ENCODE measurements at places on chromosomes 6 and 20. TPM values are rescaled to one million over a fixed set of nuclear protein-coding genes. Genes with fewer than 3 reads are reported as not detected.

GRCh38 chr6:18431581-18431980 lies 44.4 kb downstream of the RNF144B start:
- H3K4me1 ChIP-seq = peaks cover 20% of the 10 kb centered on the region
- H3K36me3 ChIP-seq = no peaks in the 10 kb centered on the region
- DNase-seq = no peak
- H3K27ac ChIP-seq = peak overlapping the region; percentile 49
- H3K27me3 ChIP-seq = no peaks in the 10 kb centered on the region

GRCh38 chr6:130183271-130184222 lies 39.2 kb downstream of the SAMD3 start:
- H3K27ac ChIP-seq = no peak overlapping the region
- H3K4me3 ChIP-seq = no peak overlapping the region
- H3K4me1 ChIP-seq = no peaks in the 10 kb centered on the region
- no peaks in the 10 kb centered on the region for H3K36me3 ChIP-seq

- H3K4me1 ChIP-seq = peaks cover 13% of the 10 kb centered on the region
- no peak overlapping the region for H3K27ac ChIP-seq
- H3K36me3 ChIP-seq = no peaks in the 10 kb centered on the region
- DNase-seq = no peak
Observed at GRCh38 chr6:48818052-48818412, 645.0 kb downstream of the MMUT start.

GRCh38 chr20:35636095-35636494 lies 20.5 kb downstream of the SPAG4 start:
- no peaks in the 10 kb centered on the region for H3K27me3 ChIP-seq
- DNase-seq = no peak
- H3K27ac ChIP-seq = peak overlapping the region; percentile 63
- H3K4me1 ChIP-seq = peaks cover 20% of the 10 kb centered on the region
- H3K4me3 ChIP-seq = no peak overlapping the region

- DNase-seq = no peak
- peaks cover 10% of the 10 kb centered on the region for H3K4me1 ChIP-seq
- no peaks in the 10 kb centered on the region for H3K36me3 ChIP-seq
- H3K4me3 ChIP-seq = no peak overlapping the region
- H3K27ac ChIP-seq = no peak overlapping the region
Observed at GRCh38 chr6:133248241-133249001, 7.3 kb downstream of the EYA4 start.

Gene CGAS
- 0.52 TPM for total RNA-seq
